ENCODE measurements at places on chromosomes 7 and 10. TPM values are rescaled to one million over a fixed set of nuclear protein-coding genes. Genes with fewer than 3 reads are reported as not detected.

DNA sequence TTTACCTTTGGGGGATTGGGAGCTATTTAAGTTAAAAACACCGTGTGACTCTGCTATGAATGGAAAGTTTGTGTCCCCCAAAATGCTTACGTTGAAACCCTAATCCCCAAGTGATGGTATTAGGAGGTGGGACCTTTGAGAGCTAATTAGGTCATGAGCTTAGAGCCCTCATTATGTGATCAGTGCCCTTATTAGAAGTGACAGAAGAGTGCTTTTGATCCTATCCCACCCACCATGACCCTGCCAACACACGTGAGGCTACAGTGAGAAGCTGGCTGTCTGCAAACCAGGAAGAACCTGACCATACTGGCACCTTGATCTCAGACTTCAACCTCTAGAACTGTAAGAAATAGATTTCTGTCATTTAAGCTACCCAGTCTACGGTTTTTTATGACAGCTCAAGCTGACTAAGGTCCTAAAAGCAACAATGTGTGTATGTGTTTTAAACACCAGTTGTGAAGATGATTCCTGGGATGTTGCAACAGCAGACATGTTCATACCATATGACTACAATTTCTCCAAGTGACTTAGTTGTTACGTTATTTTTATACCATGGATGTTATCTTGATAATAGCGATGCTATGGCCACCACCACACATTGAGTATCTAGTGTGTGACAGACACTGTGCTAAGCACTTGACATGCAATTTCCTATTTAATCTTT, 124.4 kb downstream of the PIP4K2A start:
- no peak for DNase-seq

- no peak for DNase-seq
These were observed 9.1 kb upstream of the IDI2 start for GRCh38 chr10:1034758-1035157.

DNA sequence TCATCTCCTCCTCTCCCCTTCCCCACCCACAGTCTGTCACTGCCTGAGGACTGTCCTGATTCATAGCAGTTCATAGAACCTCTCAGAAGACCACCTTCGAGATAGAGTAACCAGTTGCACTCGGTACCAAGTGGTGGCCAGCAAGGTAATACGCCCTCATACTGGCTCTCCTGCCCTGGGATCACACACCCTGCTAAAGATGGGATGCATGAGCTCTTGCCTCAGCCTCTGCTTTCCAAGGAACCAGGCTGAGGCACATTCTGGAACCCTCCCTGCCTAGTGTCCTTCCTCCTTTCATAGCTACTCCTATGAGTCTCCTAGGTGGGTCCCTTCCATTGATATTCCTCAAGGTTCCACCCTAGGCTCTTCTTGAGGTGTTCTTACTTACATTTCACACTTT, 15.5 kb downstream of the CFAP43 start:
- DNase-seq, result no peak

Gene HOXA9
- total RNA-seq, result 0.46 TPM

- DNase-seq, result peak; percentile 54
These were observed 742 bp downstream of the LMBR1 start for GRCh38 chr7:156892081-156892800.

Gene PYROXD2
- total RNA-seq, result 8.2 TPM

- DNase-seq, result no peak
These were observed 377.2 kb downstream of the PARD3 start for GRCh38 chr10:34437906-34438305.

DNA sequence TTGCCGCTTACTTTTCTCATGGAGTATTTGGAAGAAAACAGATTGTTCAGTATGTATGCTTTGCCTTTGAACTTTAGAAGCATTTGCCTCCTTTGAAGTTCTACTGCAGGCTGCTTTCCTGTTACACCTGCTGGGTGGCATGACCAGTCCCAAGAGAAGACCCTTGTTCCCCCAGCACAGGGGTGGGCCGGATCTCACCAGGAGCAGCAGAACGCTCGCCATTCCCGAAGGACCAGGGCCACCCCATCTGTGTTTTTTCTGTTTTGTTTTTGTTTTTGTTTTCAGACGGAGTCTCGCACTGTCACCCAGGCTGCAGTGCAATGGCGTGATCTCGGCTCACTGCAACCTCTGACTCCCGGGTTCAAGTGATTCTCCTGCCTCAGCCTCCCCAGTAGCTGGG, 493.6 kb downstream of the PTPRN2 start:
- no peak for DNase-seq

DNA sequence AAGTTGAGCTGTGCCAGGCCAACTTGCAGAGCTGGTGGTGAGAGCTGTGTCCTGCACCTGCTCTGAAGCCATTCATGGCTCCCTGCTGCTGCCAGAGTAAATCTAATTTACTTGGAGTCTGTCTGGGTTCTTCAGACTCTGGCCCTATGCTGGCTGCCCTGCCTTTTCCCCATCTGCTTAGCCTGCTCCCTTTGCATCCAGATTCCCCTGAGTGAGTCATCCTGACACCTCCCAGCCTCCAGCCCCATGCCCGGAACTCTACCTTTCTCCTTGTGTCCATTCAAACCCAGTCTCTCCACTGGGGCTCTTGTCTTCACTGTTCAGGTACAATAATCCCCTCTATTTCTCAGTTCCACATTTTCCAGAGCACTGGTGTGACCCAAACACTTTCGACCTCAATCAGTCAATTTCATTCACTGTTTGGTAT, 434.4 kb upstream of the ZMIZ1 start:
- DNase-seq, result no peak

GRCh38 chr10:45180946-45181875, 134.2 kb downstream of the OR13A1 start:
- DNase-seq, result no peak

DNA sequence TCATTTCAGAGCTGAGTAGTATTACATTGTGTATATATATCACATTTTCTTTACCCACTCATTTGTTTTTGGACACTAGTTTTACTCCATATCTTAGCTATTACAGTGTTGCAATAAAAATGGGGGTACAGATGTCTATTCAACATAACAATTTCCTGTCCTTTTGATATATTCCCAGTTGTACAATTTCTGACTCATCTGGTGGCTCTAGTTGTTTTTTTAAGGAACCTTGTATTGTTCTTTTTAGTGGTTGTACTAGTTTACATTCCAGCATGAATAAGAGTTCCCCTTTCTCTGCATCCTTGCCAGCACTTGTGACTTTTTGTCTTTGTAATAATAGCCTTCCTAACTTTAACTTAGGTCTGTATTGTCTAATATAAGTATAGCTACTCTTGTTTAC, 739.9 kb downstream of the XPNPEP1 start:
- no peak for DNase-seq

Gene KIAA1549
- 5.8 TPM for total RNA-seq

DNA sequence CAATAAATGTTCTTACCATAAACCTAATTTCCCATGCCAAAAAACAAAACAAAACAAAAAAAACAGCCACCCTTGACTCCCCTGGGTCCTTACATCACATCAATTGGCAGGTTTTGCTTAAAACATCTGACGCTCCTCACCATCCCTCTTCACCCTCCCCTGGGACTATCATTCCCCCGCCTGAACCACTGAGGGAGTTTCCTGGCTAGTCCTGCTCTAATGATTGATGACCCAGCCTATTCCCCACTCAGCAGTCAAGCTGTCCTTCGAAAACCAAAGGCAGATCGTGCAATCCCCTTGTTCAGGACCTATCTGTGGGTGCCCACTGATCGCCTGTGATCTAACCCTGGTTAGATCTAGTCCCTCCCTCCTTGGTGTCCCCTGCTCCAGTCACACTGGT, 11.2 kb upstream of the FRMPD2 start:
- DNase-seq, result no peak

DNA sequence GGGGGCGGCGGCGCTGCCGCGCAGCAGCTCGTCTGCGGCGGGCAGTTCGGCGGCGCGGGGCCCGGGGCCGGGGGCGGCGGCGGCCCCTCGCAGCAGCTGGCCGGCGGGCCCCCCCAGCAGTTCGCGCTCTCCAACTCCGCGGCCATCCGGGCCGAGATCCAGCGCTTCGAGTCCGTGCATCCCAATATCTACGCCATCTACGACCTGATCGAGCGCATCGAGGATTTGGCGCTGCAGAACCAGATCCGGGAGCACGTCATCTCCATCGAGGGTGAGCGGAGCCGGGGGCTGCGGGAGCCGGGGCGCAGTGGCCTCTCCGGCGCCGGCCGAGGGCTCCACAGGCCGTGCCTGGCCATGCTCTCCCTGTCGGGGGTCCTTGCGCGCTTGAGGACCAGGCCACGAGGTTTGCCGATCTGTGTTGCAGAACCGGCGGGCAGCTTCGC, 548 bp downstream of the AGAP3 start:
- peak; percentile 54 for DNase-seq

Gene KEL
- total RNA-seq, result 8.3 TPM

DNA sequence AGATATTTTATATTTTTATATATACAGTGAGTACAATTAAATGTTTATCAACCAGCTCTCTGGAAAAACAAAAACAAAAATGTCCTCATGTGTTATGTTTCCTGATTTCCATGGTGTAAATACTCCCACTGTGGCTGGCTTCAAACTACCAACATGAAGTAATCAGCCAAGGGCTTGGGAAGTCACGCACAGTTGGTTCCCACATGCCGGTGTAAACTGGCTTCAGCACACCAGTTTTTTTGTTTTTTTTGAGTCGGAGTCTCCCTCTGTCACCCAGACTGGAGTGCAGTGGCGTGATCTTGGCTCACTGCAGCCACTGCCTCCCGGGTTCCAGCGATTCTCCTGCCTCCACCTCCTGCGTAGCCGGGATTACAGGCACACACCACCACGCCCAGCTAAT, 11.8 kb downstream of the OSBPL3 start:
- DNase-seq, result no peak

Gene SUFU
- total RNA-seq, result 14.8 TPM

GRCh38 chr7:4789194-4790077, 14.0 kb downstream of the AP5Z1 start:
- no peak for DNase-seq

GRCh38 chr10:73083221-73083620, 13.4 kb downstream of the P4HA1 start:
- no peak for DNase-seq

GRCh38 chr10:19048489-19048888, at the start of gene MALRD1:
Gene MALRD1, plus strand, starts transcription at chr10:19048801. Its CDS starts 138 bp downstream, at chr10:19048939.
- DNase-seq, result no peak

GRCh38 chr7:94998266-94999068, 91.1 kb downstream of the PPP1R9A start:
- DNase-seq, result peak; percentile 68

DNA sequence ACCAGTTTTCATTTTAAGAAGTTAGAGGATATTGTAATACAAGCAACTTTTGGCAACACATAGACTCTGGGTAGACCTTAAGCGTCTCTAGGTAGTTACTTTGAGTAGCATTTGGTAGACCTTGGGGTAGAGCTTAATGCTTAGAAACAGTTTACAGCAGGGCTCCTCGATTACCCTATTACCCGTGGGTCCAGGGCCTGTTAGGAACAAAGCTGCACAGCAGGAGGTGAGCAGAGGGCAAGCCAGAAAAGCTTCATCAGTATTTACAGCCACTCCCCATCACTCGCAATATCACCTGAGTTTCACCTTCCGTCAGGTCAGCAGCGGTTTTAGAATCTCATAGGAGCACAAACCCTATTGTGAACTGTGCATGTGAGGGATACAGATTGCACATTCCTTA, 173.5 kb downstream of the TSPAN12 start:
- DNase-seq, result no peak
